ENCODE measurements at places on chromosomes 7 and 10.

DNA sequence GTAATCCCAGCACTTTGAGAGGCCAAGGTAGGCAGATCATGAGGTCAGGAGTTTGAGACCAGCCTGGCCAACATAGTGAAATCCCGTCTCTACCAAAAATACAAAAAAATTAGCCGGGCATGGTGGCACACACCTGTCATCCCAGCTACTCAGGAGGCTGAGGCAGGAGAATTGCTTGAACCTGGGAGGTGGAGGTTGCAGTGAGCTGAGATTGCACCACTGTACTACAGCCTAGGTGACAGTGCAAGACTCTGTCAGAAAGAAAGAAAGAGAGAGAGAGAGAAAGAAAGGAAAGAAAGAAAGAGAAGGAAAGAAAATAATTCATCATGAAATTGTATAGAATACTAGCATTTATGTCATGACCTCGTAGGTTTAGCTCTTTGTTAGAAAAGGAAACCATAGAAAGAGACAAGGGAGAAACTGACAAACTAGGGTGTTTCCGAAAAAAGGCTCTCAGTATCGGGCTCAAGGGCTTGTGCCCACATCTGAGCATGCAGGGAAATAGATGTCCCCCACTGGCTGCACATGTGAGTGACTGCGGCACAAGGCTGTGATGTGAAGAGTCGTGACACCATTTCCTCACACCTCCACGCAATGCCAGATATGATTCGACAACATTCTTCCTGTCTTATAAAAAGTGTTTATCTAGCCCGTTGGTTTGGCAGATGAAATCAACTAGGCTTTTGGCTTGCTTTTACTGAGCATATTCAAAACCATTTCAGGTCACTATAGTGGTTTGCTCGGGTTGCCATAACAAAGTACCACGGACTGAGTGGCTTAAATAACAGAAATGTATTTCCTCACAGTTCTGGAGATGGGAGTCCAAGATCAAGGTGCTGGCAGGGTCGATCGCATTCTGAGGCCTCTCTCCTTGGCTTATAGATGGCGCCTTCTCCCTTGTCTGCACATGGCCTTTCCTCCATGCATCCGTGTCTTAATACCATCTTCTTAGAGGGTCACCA is 2.0 kb downstream of the SRGN start:
- no peak for DNase-seq

GRCh38 chr7:44156453-44157010 is 15.4 kb upstream of the MYL7 start:
- DNase-seq, result no peak

DNA sequence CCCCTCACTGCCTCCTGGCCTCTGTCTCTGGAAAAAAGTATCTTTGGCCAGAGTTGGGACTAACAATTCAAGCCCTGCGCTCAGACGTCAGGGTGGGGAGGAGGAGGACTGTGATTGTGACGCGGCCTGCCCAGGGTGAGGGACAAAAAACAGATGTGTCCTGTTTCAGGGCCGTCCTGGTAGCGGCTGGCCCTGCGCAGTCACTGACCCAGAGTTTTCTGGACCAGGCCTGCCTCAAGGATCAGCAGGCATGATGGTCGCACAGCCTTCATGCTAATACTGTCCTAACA is 110.1 kb downstream of the CYTH3 start:
- no peak for DNase-seq

- no peak for DNase-seq
These were observed 9.4 kb downstream of the ABCC2 start for GRCh38 chr10:99791831-99792230.

DNA sequence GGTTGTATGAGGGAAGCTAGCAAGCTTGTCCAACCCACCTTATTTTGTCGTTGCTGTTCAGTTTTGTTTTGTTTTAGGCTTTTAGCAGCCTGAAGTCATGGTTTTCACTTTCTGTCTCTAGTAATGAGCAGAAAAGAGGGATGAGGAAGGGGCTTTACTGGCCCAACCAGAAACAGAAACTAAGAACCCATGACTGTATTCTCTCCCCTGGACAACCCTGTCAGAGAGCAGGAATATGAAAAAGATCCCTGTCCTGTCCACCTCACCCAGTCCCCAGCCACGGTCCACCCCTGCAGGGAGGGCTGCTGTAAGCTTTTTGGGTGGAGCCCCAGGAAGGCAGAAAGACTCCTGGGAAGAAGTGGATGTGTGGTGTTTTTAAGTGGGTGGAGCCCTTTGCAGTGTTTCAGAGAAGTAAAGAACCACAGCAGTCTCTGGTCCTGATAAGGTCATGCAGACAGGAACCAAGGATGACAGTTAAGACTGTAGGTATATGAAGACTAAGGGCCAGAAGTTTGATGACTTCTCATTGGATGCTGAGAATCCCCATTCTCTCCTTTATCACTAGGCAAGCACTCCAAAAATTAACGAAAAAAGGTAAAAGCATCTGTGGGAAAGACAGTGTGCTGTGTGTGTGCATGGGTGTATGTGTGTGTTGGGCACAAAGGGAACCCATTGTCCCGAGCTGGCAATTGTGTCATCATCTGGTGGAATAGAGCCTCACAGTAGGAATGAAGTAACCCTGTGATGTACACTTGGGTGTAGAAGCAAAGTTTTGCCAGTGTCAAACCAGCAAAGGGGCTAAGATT is 13.8 kb downstream of the MRPL32 start:
- DNase-seq, result no peak

DNA sequence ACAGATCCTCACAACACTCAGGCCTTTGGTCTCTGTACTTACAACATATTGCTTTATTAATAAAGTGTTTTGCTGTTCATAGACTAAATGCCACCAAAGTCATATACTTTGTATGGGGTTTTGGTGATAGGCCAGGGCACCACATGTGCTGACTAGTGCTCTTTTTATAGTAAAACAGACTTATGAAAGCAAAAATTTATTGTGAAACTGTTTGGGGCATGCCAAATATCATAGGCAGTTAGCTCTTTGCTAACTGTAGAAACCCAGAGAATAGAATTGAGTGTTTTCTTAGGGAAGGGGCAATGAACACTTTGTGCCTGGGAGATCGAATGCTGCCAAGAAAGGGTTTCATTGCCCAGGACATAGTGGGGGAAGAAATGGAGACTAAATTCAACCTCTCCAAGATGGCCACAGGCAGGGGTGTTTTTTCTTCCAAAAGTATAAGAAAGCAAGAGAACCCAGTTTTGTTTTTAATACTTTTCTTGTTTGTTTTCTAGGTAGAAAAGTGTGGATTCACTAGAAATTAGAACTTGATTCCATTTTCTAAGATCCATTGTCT is 142.7 kb downstream of the TRIL start:
- no peak for DNase-seq

GRCh38 chr7:155380976-155381851 is 76.7 kb upstream of the EN2 start:
- DNase-seq, result no peak

- no peak for DNase-seq
These were observed 29.9 kb downstream of the AP5Z1 start for GRCh38 chr7:4805110-4805983.

DNA sequence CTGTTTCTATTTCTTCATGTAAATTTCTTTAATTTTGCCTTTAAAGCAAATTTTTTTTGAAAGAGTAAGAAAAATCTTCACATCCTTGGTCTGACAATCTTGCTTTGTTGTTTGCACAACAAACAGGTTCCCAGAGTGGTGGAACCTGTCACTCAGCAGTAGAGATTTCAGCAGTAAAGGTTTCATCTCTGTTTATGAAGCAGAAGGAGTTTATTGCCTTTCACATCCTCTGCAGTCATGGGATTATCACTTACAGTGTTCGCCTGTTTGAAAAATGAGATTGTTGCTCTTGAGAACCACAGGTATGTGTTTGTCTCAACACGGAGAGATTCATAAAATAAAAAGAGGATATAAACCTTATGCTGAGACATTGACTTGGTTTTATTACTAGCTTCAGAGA is 342.6 kb downstream of the IPMK start:
- no peak for DNase-seq

- DNase-seq, result no peak
These were observed 7.3 kb downstream of the PCLO start for GRCh38 chr7:83155407-83155806.

- DNase-seq, result no peak
These were observed 1073.6 kb downstream of the SORCS3 start for GRCh38 chr10:105714728-105715127.

DNA sequence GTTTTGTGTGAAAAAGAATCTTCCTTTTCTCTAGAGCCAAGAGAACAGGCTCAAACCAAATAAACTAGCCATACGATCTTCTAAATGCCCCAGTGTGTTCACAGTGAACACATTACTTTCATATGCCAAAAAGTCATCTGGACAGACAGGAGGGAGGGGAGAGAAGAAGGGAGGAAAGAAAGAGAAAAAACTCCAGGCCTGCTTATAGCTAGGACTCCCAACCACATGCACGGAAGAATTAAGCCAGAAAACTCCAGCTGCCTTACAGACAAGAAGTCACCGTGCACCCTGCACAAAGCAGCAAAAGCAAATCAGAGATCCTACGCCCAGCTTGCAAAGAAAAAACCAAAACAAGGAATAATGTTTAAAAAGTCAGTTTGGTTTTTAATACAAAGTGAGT is 34.3 kb downstream of the SNX8 start:
- no peak for DNase-seq

GRCh38 chr10:71603754-71604153 is 115.8 kb downstream of the C10orf105 start:
- no peak for DNase-seq

DNA sequence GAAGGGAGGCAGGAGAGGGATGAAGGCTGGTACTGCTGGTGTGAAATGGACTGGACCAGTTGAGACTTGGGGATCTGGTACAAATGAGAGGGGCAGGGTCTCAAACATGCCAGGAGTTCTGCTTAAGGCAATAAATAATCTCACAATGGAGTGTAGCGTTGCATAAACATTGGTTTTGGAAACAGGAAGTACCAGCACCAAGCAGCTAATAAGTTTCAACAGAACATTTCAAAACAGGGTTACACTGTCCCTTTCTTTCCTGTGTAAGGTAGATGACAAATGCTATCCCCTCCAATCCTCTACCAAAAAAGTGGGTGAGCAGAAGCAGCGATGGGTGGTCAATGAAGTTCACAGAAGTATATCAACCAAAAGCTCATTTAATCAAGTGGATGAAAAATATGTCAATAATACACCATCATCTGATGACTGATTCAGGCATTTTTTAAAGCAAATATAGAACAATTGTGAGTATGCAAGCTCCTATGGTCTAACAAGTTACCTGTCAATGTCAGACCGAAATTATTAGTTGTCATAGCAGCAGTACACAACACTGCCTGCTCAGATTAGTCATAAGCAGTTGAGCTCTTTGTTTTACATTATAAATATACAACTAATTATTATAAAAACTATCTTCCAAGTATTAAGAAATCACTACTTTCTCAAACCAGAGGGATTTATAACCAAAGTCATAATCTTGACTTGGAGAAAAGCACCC is 220.0 kb downstream of the FAM107B start:
- DNase-seq, result no peak

GRCh38 chr10:70756700-70757360 is 28.3 kb downstream of the TBATA start:
- DNase-seq, result no peak

DNA sequence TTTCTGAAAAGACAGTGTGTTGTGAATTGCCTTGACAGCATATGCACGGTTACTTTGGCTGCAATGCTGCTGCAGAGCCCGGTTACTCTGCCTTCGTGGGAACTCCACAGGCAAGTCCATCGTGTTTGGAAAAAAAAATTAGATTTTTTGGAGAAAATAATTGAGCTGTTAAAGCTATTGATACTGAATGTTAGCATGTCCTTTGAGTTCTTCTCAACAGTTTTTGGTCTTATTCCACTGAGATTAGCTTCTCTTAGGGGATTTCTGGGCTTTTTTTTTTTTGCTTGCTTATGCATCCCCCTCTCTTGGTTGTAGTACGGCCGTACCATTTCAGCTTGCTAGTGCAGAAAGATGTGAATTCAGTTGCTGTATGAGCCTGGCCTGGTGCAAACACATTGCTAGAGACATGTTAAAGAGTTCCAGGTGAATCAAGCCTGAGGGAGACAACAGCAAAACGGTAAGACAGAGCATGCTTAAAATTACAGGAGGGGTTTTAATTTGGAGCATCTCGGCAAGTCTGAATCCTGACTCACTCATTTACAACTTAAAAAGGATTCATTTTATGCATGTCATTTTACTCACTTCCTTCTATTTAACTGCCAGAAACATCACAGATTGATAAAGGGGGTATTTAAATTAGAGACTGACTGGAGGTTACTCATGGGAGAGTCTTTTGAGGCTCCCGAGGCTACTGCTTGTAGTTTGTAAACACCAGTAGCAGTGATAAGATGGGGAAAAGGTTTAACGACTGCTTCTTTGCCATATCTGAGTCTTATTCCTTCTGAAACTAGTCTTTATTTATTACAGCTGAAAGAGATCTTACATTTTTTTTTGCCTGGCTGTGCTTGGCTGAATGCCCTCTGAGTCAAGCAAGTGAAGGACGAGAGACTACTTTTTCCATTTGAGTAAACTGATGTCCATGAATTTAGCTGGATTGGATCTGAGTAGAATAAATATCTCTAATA is 113.7 kb downstream of the CDK14 start:
- peak; percentile 89 for DNase-seq

DNA sequence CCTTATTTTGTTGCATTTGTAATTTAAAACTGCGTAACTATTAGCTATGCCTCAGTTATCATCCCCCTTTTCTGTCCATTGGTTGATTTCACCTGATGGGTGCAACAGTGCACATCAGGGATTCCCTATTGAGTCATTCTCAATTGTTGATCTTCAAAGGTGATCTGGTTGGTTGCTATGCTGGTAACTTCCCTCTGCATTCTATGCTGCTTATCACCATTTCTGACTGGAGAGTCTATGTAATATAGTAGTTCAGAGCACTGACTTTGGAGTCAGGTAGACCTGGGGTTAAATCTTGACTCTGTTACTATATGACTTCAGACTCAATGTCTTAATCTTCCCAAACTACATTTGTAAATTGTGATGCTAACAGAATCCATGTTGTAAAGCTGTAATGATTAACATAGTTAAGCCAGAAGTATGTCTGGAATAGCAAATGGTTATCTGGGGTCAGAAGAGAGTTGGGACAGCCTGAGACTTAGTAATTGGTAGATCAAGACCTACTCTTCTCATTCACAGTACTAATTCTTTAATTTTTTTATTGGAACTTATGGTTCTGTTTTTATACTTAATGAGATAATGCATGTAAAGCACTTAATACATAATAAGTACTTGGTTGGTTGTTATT is 38.1 kb downstream of the EXOC6 start:
- no peak for DNase-seq

- no peak for DNase-seq
These were observed 67.1 kb downstream of the PIP4K2A start for GRCh38 chr10:22647244-22647643.

- DNase-seq, result no peak
These were observed 23.5 kb upstream of the PDE1C start for GRCh38 chr7:32093415-32094408.

DNA sequence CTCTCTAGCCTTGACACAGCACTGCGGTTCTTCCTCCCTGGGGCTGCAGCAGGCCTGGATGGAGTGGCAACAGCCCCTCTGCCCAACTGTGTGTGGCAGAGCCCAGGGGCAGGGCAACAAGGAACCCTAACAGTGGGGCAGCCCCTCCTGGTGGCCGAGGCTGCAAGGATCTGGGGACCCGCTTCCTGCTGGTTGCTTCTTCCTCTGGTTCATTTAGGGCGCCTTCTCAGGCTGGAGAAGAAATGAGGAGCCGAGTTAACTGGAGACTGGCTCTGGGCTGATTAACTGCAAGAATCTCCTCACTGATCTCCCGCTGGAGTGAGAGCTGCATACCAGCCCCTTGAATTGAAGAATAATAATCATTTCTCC is 80.1 kb upstream of the EMX2 start:
- no peak for DNase-seq

GRCh38 chr10:99548041-99548530 is 15.3 kb downstream of the NKX2-3 start:
- peak; percentile 56 for DNase-seq

Measured in NAMALWA (cell line).